CD4-positive, alpha-beta T cell treated with Interleukin-17A for 4 hours (primary cell): ENCODE measurements at places on chromosomes 12 and 14.

- no peak for DNase-seq
These were observed 45.3 kb upstream of the OXA1L start for GRCh38 chr14:22721213-22721612.

GRCh38 chr12:69570545-69571399 is 14.5 kb upstream of the CCT2 start:
- peak; percentile 64 for DNase-seq

- no peak for DNase-seq
These were observed 8.7 kb downstream of the MMP14 start for GRCh38 chr14:22845103-22845394.

DNA sequence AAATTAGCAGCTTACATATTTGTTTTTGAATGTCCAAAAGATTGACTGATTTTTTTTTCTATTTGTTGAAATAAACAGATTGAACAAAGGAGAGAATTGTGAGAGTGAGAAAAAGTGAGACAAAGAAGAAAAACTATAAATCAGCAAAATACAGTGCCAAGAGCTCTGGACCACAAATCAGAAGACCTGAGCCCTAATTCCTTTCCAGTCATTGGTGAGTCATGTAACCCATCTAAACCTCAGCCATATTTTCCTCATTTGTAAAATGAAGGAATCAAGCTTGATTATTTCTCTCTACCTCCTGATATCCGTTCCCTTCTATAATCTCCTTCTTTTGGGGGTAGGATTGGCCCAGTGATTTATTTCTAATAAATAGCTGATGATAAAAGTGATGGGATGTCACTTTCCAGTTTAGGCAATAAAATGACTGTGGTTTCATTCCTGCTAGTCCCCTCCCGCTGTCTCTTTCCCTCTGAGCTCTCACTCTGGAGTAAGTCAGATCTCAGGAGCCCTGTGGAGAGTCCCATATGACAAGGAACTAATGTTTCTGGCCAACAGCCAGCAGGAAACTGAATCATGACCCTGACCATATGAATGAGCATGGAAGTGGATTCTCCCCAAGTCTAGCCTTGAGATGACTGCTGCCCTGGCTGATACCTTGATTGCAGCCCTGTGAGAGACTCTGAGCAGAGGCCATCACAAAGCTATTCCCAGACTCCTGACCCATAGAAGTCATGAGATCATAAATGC is 218.9 kb downstream of the ACSS3 start:
- DNase-seq: no peak

GRCh38 chr12:113439606-113440030 is 17.4 kb downstream of the SDSL start:
- DNase-seq: no peak

- no peak for DNase-seq
These were observed 11.5 kb downstream of the ACSS3 start for GRCh38 chr12:81089412-81089811.
